HCT116 (cell line): ENCODE measurements at places on chromosomes 1 and 21.

DNA sequence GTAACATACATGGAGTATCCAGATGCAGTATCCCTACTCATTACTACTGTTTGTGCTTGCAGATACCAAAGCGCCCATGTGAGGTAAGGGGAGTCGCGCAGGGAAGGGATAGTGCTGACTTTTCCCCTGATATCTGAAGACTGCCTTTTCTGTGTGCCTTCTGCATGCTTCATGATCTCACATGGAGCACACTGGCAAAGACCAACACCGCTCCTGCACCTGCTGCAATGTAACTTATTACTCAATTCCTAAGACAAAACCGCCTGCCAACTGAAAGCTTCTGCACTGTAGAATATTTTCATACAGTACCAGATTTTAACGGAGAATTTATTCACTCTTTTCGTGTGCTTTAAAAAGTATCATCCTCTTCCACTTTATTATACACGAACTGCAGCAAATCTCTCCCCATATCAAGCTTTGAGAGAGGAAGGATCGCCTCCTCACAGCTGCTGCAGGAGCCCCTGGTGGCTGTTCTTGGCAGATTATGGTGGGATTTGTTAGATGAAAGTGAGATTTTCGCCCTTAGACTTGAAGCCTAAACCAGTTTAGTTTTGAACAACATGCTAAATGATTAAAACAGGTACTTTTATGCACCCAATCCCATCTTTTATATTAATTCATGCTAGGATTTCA, 99.1 kb downstream of the PTPN14 start:
- DNase-seq = no peak

GRCh38 chr1:18727956-18728355, 97.3 kb downstream of the PAX7 start:
- DNase-seq = no peak

DNA sequence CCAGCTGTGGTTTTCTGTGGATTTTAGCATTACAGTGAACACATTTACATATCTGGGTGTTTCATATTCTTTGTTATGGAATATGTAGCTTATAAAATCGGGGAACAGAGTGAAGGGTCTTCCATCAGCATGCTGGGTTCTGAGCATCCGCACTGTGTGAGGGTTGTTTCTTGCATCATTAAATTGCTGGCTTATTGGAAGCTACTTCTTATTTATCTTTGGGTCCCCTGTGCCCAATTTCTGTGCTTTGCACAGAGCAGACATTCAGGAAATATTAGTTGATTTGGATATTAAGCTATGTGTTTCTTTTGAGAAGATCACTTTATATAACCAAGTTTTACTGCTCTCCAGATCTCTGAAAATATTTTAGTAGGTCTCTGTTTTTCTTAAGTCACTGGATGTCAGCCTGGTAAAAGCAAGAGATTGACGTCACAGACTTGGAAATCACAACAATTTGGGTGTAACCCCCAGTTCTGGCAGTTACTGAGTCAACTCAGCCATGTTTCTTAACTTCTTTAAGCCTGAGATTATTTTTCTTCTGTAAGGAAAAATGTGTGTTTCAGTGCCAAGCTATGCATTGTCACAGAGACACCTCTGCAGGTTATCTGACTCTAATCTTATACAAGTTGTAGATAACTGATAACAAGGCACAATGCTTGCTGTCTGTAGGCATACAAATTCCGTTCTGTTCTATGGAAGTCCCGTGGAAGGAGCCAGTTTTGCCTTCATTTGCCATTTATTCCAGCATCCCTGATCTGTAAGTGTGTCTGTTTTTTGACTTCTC, 258.3 kb upstream of the KAZN start:
- DNase-seq = no peak

DNA sequence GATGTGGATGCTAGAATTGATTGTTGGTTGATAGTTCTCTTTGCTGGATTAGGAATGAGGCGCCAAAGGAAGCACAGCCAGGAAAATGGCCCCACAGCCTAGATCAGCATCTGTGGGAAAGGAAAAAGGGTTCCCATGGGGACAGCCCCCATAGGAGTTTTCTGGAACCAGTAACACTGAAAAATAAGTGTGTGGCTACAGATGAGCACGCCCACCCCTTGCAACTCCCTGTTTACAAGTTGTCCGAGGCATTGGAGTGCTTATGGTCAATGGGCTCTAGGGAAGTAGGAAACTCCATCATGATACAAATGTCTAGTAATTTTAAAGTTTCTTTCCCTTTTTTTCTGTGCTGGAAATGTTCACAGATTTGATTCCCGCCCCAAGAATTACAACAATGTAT, 23.8 kb upstream of the UBE2U start:
- DNase-seq = no peak

DNA sequence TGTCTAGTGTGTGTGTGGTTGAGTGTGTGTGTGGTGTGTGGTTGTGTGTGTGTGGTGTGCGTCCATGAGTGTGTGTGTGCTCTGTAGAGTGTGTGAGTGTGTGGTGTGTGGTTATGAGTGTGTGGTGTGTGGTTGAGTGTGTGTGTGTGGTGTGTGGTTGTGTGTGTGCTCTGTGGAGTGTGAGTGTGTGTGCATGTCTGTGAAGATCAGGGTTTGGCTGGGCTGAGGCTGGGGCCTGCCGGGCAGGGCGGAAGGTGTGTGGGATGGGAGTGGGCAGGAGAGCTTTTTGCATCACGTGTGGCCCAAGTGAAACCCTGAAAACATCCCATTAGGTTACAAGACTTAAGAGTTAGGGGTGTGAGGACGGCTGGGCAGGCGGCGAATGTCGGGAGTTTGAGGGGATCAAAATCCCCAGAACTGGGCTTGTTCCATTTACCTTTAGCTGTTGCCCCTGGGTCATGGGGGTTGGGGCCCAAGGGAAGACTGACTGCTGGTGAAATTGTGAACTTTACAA, 2.9 kb upstream of the FCMR start:
- no peak for DNase-seq

DNA sequence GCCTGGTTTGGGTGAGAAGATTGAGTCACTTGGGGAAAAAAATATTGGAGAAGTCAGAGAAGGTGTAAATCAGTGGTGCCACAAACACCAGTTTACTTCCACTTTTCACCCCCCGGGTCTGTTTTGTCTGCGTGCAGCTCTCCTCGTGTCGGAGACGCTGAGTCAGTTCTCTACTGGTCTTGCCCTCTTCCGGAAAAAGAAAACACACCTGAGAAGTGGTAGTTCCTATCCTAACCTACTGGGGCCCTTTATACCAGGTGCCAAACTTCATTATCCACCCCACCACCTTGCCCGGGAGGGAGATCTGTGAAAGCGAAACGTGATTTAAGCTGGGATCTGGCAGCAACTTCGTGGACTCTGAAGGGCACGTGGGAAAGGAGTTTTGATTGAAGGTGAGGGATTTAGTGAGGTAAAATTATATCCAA, 855 bp upstream of the IVNS1ABP start:
- DNase-seq = peak; percentile 47

DNA sequence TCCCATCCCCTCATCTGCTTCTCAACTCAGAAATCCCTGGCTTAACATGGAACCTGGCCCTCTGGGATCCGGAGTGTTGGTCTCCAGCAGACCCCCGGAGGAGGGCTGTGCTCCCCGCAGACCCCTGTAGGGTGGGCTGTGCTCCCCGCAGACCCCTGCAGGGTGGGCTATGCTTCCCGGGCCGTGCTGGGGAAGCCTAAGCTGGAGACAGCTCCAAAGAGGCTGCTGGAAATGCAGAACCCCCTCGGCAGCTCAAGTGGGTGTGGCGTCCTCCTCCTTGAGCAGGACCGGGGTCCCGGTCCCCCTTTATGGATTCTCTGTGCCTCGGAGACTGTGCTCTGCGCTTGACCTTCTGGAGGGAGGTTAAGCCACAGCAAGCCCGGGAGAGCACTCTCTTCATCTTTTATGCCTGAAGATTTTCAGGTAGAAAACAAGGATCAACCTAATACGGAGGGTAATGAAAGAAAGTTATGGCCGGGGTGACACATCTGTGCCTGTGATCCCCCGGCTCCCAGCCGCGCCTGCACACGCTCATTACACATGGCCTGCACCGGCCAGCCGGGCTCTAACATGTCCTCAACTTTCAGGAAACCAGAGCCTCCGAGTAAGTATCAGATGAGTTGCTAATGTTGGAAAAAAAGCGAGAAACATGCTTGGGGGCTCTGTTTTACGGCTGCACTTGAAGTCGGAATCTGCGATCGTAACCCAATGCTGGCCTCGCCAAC, 87.7 kb upstream of the ACTRT2 start:
- no peak for DNase-seq

DNA sequence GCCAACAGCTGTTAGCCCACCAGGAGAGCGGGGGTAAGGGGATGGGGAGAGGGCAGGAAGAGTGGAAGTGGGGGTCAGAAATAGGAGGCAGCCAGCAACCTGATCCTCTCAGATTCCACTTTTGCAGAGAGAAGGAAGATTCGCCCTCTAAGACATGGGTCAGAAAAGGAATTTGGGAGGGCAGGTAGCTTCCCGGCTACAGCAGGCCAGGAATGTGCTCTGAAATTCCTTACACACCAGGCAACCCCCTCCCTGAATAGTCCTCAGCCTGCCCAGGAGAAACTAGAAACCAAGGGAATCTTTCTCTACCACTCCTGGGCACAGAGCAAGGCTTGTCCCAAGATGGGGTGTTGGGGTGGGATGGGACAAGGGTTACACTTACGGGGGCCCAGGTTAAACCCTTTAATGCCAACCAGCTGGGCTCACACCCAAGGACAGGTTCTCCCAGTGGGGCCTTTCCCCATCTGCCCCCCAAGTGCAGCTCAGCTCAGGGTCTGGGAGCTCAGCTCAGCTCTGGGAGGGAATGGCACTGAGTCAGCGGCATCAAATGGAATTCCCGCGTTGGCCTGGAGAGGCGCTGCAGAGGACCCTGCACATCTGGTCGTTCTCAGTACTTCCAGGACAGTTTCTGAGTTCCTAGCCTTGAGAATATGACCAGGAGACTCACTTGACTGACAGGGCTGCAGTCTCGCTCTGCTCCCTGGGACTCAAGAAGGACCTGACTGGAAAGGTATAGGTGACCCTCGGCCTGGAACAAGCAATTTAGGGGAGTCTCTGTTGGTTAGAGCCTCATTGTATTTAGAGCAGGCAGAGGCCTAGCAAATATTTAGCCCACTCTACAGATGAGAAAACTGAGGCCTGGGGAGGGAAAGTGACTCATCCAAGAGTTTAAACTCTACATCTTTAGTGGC, 761 bp downstream of the TNNT2 start:
- peak; percentile 59 for DNase-seq

- DNase-seq = no peak
Observed at GRCh38 chr1:53376742-53377437, 49.0 kb upstream of the LRP8 start.

DNA sequence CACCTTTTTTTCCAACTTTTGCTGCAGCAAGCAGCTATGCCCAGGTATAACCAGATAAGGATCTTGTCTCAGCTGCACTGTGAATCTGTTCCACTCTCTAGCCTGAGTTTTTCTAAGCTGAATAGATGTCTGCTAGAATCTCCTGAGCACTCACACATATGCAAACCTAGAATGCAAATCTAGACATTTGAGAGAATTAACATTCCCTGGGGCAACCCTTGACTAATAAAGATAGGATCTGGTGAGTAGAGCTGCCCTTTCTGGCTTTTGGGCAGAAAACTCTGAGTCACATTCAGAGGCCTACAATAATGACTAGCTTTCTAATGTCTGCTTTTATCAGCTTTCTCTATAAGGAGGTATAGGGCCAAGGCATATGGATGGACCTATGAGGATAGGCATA, 61.4 kb upstream of the BARHL2 start:
- no peak for DNase-seq

DNA sequence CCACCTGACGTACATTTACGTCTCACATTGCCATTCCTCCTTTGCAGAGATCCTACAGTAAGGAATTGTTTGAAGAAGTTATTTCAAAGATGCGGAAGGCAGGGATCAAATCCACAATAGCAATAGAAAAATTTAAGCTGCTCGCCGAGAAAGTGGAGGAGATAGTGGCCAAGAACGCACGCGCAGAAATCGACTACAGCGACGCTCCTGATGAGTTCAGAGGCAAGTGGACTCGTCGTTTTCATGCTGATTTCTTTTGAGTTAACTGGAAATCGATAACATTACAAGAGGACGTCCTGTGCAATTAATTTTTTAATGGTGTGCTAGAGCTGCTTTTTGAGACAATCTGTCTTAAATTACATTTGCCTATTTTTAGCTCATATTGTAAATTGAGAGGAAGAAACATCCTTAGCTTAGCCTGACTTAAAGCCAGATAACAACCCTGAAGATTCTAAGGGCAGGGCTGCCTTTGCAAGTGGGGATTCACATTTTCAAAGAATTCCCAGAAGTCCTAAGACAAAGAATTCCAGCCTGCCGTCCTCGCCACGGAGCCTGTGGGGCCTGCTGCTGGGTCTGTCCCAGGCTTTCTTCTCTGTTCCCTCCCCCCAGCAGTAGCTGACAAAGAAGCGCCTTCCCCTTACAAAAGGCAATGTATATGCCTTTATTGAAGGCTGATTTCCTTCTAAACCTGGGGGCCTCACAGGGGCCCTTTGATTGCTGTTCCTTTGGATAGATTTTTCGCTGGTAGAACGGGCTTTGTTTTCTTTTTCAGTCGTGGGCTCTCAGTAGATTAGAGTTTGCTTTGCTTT, 31.6 kb upstream of the KIF1B start:
- no peak for DNase-seq

GRCh38 chr1:218315638-218316037, 29.5 kb upstream of the TGFB2 start:
- DNase-seq = no peak

- DNase-seq = no peak
Observed at GRCh38 chr1:151512801-151513625, 1.8 kb downstream of the CGN start.

DNA sequence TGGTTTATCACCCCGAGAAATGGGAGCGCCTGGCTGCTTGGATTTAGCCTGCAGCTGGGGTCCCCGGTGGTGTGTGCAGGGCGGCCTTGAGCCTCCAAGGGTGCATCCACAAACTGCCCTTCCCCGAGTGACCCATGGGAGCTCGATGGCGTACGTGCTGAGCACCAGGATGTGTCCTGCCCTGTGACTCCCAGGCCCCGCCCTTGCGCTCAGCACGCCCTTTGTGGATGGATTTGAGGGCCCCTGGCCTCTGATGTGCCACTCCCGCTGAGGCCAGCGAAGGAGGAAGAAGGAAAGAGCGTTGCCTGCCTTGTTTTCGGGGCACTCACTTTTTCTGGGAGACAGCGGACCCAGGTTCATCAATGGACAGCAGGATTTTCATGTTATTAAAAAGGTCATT, 1.7 kb upstream of the TFF3 start:
- no peak for DNase-seq

DNA sequence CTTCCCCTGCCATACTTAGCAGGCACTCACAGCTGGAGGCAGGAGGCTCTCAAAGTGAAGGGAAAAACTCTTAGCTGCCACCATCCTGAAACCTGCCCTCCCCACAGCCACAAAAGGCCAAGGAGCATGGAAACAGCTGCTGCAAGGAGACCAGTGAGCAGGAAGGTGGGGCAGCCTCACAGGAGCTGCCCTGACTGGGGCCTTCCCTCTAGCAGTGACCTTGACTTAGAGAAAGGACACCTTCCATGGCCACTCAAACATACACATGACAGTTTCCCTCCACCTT, 126.3 kb downstream of the HIVEP3 start:
- no peak for DNase-seq

- DNase-seq = no peak
Observed at GRCh38 chr21:33972539-33972938, 56.9 kb upstream of the ATP5PO start.

- DNase-seq = no peak
Observed at GRCh38 chr1:47976267-47976666, 20.9 kb downstream of the TRABD2B start.
